SW 1271 (cell line): ENCODE measurements at places on chromosomes 1 and 21.

GRCh38 chr1:223780318-223780717, 65.4 kb downstream of the TP53BP2 start:
- no peak for DNase-seq

DNA sequence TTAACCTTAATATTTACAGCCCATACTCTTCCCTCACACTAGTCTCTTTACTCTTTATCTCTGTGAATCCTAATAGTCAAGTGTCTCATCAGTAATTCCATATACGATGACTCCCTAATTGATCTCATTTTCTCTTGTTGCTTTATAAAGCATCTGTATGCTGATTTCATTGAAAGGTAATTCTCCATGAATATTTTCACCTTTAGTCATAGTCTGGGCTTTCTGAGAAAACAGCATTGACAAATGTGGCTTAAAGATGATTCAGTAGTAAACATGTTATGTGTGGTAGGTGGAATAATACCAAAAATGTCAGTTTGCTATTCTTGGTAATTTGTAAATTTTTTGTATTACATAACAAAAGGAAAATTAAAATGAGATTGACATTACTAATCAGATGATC, 1176.5 kb downstream of the NCAM2 start:
- no peak for DNase-seq

DNA sequence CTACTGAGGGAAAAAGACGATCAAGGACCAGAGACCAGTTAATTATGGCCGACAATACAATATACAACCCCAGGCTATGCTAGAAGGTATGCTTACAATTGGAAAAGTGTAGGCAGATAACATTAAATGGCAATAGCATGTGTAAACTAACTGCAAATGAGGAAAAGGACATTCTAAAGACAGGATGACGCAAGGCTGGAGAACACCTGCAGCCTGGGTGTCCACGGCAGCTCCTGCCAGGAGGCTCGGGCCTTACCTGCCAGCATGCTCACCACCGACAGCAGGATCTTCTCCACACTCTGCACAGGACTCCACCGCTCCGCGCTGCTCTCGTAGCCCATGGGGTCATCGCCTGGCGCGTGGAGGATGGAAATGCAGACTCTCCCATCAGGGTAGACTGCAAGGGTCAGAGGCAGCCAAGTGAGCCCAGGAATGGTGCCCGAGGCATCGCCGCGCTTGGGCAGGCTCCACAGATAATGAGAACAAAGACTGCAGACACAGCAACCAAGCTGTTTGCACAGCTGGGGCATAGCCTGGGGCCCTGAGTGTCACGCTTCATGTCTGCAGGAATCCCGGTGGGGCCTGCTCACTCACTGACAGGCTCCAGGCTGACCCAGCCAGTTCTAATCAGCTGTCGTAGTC, 28.2 kb downstream of the UBE2G2 start:
- no peak for DNase-seq

DNA sequence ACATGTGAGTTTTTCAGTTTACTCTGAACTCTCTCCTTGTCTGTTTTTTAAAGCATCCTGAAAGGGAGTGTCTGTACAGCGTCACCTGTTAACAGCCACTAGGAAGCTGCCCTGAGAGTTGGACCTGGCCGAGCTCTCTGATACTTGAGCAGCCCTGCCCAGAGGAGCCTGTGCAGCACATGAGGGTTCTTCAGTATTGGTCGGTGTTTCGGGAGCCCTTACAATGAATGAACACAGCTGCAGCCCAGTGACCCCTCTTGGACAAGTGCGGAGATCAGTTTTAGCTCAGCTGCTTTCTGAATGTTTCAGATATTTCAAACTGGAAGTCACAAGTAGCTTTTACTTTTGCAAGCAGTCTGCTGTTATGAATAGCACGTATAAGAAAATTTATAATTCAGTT, 39.2 kb downstream of the ADARB1 start:
- DNase-seq, result no peak

GRCh38 chr1:176096015-176096414, 111.1 kb downstream of the COP1 start:
- no peak for DNase-seq

DNA sequence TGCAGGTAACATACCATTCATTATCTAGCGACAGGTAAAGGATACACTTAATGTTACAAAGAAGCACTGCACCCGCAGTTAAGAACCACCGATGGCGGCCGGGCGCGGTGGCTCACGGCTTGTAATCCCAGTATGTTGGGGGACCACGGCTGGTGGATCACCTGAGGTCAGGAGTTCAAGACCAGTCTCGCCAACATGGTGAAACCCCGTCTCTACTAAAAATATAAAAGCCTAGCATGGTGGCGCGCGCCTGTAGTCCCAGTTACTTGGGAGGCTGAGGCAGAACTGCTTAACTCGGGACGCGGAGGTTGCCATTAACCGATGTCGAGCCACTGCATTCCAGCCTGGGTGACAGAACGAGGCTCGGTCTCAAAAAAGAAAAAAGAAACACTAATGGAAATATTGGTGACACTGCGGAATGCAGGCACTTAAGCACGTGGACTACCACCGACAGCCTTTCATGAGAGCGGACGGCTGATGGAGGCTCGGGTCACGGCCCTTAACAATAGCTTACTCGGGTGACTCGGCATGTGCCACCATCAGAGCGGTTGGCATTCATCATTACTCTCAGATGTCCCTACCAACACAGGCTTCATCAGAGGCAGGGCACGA, 542 bp downstream of the GAS5 start:
- DNase-seq, result no peak

- DNase-seq, result no peak
Observed at GRCh38 chr1:205350691-205351141, 6.0 kb downstream of the KLHDC8A start.

DNA sequence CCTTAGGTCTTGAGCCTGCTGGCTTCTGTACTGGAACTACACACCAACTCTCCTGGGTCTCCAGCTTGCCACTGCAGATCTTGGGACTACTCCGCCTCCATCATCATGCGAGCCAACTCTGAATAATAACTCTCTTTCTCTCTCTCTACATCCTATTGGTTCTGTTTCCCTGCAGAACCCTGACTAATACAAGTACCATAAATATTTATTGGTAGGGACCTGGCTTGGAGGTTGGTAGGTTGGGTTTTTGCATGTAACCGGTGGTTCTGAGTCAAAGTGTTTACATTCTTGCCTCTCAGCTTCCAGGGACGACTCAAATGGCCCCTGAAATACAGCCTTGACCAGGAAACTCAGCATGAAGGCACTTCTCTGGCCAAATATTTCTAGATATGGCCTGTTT, 110.4 kb downstream of the KCND3 start:
- DNase-seq, result no peak

DNA sequence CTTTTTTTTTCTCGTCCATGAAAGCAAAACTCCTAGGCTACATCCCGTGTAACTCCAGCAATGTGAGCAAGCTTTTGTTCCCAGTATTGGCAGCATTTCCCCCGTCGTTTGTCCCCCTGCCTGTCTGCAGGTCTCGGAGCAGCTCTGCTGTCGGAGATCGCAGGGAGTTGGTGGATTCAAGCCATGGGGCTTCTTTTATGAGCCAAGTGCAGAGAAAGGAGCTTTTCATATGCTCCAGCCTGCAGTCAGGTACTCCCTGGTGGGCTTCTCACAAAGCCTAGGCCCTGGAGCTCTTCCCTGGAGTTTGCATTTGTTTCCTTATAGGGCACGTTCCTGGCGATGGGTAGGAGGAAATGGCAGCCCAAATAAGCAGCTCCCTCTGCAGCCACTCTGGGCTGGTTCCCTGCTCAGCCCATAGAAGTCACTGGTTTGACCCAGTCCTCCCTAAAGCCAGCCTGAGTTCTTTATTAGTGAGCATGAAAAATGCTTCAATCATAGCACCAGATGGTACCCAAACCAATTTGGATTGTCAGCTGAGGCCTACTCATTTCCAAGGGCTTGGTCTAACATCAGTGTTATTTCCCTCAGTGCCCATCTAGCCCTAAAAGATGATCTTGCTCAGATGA, 78.3 kb downstream of the NUF2 start:
- no peak for DNase-seq
